ENCODE measurements at places on chromosomes 7 and 10.

- DNase-seq, result no peak
Measured at GRCh38 chr7:86776136-86776535, 132.4 kb downstream of the GRM3 start.

- no peak for DNase-seq
Measured at GRCh38 chr7:90660819-90661218, 64.7 kb downstream of the CDK14 start.

GRCh38 chr7:44373418-44373740 is 48.0 kb upstream of the CAMK2B start:
- DNase-seq, result no peak

DNA sequence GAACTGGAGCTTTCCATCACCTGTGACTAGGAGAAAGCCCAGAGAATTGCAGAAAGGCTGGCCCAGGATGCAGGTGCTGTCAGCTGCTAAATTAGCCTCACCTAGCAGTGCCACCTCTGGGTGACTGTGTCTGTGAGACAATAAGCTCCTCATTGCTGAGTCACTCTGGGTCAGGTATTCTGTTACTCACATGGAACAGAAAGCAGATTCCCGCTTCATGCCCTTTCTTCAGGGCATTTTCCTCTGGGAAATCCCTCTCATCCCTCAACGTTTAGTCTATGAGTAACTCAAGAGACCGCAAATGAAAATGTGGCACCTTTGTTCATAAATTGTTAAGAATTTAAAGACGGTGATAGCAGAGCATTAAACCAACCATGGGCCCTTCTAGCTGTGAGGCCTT is 184.0 kb downstream of the ADAM12 start:
- DNase-seq, result no peak

DNA sequence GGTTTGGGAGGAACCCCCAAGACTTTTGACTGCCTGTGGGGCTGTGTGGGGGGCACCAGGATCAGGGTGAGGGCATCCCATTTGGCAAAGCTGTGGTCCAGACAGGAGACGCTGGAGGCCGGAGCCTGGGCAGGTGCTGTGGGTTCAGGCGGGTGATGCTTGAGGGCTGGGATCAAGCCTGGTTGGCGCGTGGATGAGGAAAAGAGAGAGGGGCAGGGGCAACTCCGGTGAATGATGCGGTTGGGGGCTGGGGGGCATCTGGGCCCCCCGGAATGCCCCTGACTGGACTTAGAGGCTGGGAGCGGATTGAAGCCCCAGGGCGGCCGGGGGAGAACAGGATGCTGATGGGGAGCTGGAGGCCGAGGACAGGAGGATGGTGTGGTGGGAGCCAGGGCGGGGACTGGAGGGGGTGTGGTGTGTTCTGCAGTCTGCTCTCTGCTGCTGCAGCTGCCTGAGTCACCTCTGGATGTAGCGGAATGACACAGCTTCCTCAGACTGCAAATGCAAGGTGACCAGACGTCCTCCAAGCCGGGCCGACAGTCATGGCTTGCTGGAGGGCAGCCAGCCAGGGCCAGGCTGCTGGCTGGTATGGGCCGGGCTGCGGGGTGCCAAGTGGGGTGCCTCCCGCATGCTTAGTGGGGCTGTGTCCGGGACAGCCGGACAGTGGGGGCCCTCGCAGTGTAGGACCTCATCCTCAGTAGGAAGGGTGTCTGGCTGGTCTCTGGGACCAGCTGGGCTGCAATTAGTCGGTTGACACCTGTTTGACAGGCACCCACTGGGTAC is 3.2 kb downstream of the MAFK start:
- DNase-seq, result no peak

DNA sequence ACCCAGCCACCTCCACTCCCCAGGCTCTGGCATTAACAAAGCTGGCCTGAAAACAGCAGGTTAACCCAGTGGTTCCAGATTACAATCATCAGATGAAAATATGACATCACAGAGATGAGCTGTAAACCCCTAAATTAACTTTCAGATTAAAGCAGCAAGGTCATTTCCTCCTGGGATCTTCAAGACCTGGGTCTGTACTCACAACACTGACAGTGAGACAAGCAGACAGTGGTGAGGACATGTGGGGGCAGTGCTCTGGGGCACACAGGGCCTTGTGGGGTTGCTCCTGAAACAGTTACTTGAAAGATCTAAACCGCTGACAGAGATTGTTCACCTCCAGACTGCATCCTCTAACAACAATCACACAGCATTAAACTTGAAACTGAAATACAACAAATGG is 134.1 kb downstream of the ZNF438 start:
- no peak for DNase-seq

DNA sequence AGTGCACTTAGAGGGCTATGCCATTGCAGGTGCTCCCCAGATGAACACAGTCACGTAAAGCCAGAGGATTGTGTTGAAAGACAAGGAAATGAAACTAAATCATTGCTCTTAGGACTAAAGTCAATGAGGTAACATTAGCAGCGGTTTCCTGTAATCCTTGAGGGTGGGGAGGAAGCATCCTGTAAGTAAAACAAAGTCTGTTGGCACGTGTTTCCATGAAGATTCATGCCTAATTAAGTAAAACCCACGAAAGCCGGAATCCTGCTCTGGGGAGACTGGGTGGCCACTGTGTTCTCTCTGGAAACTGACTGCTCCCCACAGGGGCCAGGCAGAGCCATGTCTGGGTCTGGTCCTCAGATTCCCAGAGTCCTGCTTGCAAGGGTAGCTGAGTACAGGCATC is 18.3 kb downstream of the STEAP1B start:
- DNase-seq, result no peak

DNA sequence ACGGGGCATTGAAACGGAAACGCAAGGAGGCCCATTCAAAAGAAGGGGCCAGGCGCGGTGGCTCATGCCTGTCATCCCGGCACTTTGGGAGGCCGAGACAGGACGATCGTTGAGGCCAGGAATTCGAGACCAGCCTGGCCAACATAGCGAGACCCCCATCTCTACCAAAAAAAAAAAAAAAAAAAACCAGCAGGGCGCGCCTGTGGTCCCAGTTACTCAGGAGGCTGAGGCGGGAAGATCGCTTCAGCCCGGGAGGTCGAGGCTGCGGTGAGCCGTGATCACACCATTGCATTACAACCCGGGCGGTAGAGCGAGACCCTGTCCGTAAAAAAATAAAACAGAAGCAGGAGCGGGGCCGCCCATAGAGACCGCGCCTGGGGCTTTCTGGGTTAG is 396 bp downstream of the PSMG3 start:
- DNase-seq, result no peak

- DNase-seq, result no peak
Measured at GRCh38 chr7:81770728-81771223, 929 bp upstream of the HGF start.

Measured in NCI-H82 (cell line).